OCI-LY7 (cell line): ENCODE measurements at places on chromosomes 7 and 10.

DNA sequence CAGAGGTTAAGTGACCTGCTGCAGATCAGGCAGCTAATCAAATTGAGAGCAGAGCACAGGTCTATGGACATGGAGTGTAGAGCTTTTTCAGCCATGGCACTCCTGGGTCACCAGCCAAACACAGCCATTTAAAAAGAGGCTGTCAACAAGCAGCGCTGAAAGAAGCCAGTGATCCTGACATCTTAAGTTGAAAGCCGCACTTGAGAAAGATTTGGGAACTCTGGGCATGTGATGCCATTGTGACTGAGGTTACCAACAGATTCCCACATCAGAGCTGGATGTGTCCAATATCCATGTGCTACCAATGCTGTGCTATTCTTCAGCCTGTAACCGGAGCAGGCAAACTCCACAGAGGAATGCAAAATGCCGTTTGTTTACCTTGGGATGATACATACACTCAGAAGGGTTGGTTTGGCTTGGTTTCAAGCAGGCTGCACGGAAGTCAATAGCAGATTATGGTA is 56.2 kb upstream of the ABLIM1 start:
- DNase-seq, result no peak

DNA sequence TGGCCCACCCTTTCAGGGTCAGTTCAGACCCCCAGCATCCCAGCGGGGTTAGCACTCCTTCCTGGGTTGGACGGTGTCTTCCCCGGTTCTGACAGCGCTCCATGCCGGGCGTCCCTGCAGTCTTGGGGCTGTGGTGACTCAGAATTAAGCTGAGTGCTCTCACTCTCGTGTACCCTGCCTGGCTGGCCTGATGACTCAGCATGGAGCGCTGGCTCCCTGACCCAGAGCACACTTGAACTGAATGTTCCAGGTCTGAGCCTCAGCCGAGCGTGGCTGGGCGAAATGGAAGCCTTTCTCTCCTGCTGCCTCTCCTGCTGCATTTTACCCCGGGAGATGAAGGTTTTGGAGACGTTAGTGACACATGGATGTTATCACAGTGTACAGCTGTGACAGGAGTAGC is 7.1 kb downstream of the BAG3 start:
- no peak for DNase-seq

DNA sequence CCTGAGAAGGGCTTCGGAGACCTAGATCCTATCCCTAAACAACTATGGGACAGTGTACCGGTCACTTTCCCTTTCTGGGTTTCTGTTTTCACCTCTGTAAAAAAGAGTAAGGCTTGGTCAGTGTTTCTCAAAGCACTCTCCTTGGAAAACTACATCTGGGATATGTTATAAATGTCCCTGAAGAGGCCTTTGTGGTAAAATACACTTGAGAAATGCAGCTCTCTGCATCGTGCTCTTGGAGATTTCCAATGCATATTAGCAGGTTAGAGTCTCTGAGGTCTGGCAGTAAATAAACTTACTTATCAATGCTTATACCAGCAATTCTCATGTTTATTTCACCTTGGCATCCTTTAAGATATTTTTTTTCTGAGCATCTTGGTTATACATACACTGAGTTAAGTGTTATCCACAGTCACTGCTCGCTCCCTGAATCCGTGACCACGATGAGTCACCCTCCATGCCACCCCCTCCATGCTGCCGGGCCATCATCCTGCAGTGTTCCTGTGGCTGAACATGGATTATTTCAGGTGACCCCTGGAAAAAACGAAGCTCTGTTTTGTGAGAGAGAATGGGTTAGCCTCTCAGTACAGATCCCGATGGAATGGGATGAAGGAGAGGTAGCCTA is 3.3 kb upstream of the TBXAS1 start:
- DNase-seq, result no peak

GRCh38 chr7:114856625-114857024 is 65.3 kb upstream of the MDFIC start:
- DNase-seq, result no peak

- no peak for DNase-seq
These were observed 121.9 kb upstream of the AUTS2 start for GRCh38 chr7:69476416-69476815.

DNA sequence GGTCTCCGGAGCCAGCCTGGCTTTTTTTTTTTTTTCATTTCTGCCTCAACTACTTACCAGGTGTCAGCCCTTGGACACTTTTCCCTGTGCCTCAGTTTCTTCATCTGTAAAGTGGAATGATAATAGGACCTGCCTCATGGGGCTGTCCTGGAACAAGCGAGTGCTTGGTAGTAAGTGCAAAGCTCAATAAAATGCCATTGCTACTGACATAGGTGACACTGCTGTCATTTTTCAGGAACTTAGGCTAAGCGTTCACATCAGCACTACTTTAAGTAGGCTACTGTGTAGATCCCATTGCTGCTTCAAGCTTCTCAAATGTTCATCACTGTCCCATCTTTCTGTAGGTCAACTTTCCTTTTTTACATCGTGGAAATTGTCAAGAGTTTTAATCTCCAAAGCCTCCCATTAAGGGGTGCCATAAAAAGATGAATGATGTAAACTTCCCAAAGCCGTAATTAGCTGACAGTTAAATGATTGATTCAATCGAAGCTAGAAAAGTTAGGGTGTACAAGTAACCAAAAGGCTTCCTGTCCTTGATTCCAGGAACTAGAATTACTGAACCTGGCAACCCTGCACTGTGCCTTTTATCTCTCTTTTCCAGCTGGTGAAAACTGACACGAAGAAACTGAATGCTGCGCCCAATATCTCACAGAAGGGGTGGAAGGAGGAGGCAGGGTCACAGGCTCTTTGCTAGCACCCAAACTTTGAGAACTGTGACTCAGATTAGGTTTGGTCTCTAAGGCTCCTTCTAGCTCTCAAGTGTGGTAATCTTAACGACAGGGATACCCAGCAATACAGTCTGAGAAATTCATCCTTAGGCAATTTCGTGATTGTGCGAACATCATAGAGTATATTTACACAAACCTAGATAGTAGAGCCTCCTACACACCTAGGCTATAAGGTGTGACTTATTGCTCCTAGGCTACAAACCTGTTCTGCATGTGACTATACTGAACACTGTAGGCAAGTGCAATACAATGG is 861 bp upstream of the USP6NL start:
- DNase-seq, result peak; percentile 55

- no peak for DNase-seq
These were observed 53.4 kb downstream of the NRCAM start for GRCh38 chr7:108402865-108403264.

DNA sequence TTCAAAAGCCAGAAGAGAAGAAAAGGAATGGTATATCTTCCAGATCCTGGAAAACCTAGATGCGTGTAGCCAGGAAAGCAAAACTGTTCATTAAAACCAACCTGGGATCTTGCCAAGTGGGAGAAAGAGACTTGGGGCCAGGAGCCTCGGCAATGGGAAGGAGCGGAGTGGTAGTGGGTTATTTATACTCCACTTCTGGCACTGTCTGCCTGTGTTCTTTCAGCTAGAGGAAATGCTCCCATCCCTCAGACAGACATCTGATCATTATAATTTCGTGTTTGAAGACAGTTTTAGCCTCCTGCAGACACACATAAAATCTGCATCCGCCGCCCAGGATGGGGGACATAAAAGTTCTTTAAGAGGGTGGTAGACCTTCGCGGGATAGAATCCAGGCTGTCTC is 421.6 kb downstream of the RPS24 start:
- DNase-seq, result no peak

GRCh38 chr7:71695186-71695585 is 563.2 kb downstream of the GALNT17 start:
- DNase-seq, result no peak

DNA sequence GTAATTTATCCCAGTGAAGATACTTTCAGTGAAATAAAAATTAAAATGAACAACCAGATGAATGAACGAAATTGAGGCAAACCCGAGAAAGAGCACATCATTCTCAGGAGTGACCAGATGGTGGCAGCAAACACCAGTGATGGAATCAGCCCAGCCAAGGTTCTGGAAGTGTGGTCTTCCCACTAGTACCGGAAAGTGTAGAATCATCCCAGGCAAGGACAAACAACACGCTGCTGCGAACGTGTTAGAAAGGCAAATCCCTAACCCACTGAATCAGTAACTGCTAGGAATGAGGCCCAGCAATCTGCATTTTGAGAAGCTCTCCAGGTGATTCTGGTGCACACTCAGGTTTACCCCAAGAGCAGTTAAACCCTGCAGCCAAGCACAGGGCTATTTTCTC is 15.5 kb upstream of the SLC18A3 start:
- peak; percentile 41 for DNase-seq

- DNase-seq, result no peak
These were observed 32.7 kb upstream of the KLHL7 start for GRCh38 chr7:23072922-23073321.

- no peak for DNase-seq
These were observed 2.4 kb upstream of the DENND10 start for GRCh38 chr10:119101366-119102098.

GRCh38 chr7:135291809-135292253 is 58.2 kb downstream of the STRA8 start:
- no peak for DNase-seq

- DNase-seq, result no peak
These were observed 36.1 kb downstream of the SGPL1 start for GRCh38 chr10:70851597-70852475.

- DNase-seq, result peak; percentile 73
These were observed 132.1 kb downstream of the NRBF2 start for GRCh38 chr10:63265222-63265617.

- no peak for DNase-seq
These were observed 7.3 kb downstream of the ZMIZ2 start for GRCh38 chr7:44755698-44756627.

- peak; percentile 68 for DNase-seq
These were observed 42.3 kb downstream of the ARID5B start for GRCh38 chr10:61943674-61944378.

DNA sequence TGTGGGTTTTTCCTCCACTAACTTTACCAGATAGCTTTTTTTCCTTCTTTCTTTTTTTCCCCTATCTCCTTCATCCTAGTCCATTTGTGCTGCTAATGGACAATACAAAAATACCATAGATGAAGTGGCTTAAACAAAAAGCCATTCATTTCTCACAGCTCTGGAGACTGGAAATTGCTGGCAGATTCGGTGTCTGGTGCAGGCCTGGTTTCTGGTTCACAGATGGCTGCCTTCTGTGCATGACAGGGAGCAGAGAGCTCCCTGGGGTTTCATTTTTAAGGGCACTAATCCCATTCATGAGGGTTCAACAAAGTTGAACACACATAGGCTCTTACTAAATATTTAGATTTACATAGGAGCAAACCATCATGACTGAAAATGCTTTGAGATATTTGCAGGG is 467.4 kb downstream of the TYW1 start:
- DNase-seq, result no peak

- no peak for DNase-seq
These were observed 6.4 kb upstream of the FIGNL1 start for GRCh38 chr7:50456371-50457123.

- no peak for DNase-seq
These were observed 31.8 kb downstream of the AP3M1 start for GRCh38 chr10:74118804-74119203.

DNA sequence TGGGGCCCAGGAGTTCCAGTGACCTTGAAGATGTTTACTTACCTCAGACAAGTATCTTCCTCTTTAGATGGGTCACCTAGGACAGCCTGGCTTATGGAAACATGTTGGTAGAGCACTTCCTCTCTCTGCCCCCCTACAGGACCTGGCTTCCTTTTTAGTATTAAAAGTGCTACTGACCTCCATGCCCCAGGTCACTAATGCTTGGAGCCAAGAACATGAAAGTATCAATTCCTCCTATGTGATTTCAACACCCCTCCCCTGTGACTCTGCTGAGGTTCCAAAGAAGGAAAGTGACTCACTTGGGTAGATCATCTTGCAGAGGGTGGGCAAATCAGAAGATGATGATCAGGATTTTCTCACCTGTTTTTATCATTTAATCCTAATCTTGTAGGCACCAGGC is 125.3 kb upstream of the CCDC6 start:
- DNase-seq, result no peak

DNA sequence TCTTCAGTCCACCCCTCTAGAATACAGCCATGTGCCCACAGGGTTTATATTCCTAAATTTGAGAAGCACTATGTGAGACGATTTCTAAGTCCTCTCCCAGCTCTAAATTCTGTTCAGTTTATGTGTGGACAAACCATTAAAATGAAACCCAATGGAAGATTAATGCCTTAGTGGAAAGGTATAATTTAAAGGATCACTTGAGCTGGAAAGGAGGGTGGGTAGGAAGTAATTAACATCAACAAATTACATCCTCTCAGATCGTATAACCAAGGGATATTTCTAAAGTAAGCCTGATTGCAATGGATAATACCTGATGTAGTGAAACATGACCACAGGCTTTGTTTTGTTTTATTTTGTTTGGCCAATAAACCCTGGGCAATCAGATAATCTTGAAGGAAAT is 511.0 kb upstream of the COBL start:
- DNase-seq, result no peak

- DNase-seq, result no peak
These were observed 368.7 kb downstream of the AUTS2 start for GRCh38 chr7:69966766-69967591.

GRCh38 chr7:139423091-139423490 is 60.4 kb downstream of the KLRG2 start:
- DNase-seq, result no peak

DNA sequence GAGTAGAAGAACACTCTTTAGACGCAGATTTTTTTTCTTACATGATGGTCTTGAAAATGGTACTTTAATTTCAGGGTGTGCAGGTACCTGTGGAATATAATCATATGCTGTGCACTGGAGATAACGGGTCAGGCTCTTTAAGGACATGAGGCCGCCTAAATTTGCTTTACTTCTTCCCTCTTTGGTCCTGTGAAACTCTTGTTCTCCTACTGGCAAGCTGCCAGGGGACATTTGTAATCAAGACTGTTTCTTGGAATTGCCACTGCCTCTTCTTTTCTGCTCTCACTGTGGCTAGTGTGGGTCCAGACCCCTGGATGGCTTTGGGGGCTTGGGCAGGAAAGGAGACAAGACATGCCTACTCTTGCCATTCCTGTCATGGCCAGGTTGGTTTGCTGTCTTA is 146.0 kb downstream of the SND1 start:
- no peak for DNase-seq

DNA sequence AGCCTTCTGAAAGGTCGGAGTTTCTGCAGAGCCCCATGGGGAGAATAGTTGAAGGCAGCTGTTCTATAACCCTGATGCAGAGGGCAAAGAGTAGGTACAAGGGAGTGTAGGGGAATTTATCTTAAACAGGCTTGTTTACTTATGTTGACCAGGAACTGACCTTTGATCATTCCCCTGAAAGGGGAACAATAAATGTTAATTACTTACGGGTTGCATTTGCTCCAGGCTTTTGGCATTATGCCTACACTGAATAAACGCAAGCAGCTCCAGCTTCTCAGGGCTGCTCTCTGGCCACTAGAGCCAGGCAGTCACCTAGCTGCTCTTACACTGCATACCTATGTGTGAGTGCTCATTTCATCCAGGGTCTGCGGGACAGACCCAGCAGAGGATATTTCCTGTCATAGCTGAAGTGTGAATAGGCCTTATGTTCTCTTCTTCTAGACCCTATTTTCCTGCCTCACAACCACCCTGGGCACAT is 26.9 kb upstream of the ABCA13 start:
- no peak for DNase-seq

DNA sequence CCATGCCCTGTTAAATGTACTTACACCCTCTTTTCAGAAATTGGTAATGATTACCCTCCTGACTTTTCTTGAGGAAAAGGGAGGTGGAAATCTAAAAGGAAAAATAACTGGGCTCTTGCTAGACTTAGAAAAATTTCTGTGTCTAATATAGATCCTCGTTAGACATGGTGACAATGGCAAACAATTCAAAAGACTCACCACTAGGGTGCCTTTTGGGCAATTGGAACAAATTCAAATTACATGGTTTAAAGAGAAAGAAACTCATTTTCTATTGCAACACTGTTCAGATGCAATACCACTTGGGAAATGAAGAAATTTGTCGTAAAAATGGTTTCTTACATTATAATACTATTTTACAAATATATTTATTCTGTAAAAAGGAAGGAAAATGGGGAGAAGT is 950.1 kb downstream of the GRM8 start:
- DNase-seq, result no peak
